ENCODE measurements at places on chromosomes 16 and 17.

- DNase-seq: no peak
Measured at GRCh38 chr17:34673995-34674890, 94.9 kb downstream of the TMEM132E start.

DNA sequence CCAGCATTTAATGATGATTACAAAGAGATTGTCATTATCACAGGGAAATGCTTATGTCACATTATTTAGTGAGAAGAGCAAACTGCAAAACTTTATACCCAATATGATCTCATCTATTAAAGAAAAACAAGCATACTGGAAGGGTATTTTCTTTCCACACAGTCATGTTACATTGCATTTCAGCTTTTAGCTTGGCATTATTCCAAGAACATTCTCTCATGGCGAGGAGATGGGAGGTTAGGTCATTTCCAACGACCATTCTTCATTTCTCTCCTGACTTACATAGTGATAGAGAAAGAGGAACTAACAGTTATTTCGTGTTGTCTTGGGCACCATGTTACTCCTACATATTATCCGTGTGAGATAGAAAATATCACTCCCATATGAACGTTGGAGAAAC is 309.4 kb upstream of the XYLT1 start:
- no peak for DNase-seq

- DNase-seq: no peak
Measured at GRCh38 chr17:65809366-65809765, 247.9 kb upstream of the AXIN2 start.

DNA sequence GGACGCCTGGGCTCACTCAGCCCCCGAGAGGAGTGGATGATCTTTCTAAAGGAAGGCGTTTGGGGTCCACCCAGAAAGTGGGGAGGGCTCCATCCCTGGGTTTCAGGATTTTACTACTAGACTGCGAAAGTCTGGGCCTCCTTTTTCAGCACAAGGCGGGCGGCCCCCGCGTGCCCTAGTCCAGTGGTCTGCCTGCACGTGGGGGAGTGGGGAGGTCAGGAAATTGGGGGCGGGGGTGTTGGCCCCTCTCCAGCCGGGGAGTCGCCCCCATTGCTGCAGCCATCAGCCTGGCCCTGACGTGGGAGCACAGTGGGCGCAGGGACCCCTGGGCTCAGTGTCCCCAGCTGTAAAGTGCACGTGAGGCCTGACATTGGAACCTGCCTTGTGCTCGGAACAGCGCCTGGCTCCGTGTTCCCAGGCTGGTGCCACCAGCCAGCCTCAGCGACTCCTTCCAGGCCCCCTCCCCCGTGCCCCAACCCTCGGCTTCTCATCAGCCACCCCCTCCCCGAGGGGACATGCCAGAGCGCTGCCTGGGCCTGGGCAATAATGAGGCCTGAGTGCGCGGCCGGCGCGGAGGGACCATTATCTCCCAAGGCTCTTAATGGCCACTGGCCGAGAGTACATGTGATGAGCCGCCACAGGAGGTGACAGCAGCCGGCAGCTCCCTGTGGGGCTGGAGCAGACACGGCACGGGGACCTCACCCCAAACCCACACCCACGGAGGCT is 2.4 kb upstream of the C1QTNF8 start:
- DNase-seq: no peak

DNA sequence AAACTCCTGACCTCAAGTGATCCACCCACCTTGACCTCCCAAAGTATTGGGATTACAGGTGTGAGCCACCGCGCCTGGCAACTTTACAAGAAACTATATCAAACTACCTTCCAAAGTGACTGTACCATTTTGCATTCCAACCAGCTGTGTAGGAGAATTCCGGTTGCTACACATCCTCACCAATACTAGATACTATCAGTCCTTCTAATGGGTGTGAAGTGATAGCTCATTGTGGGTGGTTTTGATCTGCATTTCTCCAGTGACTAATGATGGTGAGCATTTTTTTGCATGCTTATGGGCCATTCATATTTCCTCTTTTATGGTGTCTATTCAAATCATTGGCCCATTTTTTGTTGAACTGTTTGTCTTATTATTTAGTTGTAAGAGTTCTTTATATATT is 37.7 kb downstream of the SCNN1B start:
- DNase-seq: no peak

DNA sequence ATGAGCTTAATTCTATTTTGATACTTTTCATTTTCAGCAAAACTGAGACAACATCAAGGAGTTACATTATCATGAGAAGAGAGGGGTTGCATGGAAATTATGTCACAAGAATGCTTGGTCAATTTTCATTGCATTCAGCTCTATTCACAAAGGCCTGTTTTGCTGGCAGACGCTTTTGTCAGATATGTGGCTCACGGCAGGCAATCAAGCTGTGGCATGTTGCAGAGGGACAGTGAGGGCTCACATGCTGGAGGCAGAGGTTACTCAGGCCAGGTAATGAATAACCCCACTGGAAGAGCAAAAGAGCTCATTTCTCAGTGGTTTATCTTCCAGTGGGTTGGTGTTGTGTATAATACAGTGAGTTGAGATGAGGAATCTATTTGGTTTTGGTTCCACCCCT is 98.7 kb upstream of the RBFOX1 start:
- no peak for DNase-seq

- no peak for DNase-seq
Measured at GRCh38 chr17:3695723-3696411, at the start of gene P2RX5. P2RX5 (minus strand) TSS chr17:3696155; CDS start chr17:3696005, 150 bp downstream.

- no peak for DNase-seq
Measured at GRCh38 chr17:78641243-78641642, 64.0 kb upstream of the DNAH17 start.

Measured in esophagus squamous epithelium (tissue), 5 donors.